Neural crest cell (in vitro differentiated cells): ENCODE measurements at places on chromosomes 3 and 15. TPM values are rescaled to one million over a fixed set of nuclear protein-coding genes. Genes with fewer than 3 reads are reported as not detected.

- no peak for DNase-seq
Observed at GRCh38 chr3:171011109-171011872, 15.2 kb downstream of the SLC2A2 start.

GRCh38 chr3:45929042-45929679 lies 14.1 kb upstream of the CXCR6 start:
- peak; percentile 44 for DNase-seq

- DNase-seq, result no peak
Observed at GRCh38 chr3:80696280-80696679, 928.5 kb upstream of the ROBO1 start.

DNA sequence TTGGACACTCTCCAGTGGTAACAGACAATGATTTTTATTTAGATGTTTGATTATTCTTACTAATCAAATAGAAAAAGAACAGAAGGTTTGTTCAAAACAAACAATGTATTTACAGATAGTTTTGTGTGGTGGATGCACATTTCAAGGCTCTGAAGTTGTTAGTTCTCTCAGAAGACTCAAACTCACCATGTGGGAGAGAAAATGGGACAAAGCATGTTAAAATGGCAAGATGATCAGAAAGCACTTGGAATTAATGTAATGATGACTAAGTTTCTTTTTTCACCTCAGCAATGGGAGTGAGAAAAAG lies 450.5 kb upstream of the KCNMB2 start:
- no peak for DNase-seq

DNA sequence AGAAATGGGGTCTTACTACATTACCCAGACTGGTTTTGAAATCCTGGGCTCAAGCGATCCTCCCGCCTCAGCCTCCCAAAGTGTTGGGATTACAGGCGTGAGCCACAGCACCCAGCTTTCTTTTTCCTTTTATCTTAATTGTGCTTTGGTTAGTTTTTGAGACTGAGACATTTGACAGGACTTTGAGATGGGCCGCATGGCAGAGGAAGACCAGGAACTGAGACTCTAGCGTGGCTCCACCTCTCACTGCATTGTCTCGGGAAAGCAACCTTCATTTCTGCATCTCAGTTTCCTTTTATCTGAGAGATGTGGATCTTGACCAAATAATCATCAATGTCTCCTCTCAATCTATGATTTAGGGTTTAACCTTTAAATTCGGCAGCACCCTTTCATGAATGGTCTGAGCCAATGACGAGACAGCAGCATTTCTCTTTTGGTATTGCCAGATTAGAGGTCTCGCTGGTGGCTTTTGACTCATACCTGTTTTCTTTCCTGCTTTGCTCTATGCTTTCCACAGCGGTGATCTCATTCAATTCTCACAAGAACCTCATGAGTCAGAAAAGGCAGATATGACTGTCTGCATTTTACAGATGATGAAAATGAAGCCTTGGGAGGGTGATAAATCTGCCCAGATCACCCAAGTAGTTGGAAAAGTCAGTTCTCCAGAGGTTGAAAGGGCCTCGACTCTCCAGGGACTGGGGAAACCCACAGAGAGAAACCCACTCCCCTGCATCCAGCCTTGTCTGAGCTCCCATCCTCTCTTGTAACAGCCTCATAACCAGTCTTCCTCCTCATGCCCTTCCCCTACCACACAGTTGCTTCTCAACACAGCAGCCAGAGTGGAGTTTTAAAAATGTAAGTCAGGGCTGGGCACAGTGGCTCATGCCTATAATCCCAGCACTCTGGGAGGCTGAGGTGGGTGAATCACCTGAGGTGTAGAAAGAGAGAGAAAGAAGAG lies 84.8 kb upstream of the FOXB1 start:
- DNase-seq, result no peak

DNA sequence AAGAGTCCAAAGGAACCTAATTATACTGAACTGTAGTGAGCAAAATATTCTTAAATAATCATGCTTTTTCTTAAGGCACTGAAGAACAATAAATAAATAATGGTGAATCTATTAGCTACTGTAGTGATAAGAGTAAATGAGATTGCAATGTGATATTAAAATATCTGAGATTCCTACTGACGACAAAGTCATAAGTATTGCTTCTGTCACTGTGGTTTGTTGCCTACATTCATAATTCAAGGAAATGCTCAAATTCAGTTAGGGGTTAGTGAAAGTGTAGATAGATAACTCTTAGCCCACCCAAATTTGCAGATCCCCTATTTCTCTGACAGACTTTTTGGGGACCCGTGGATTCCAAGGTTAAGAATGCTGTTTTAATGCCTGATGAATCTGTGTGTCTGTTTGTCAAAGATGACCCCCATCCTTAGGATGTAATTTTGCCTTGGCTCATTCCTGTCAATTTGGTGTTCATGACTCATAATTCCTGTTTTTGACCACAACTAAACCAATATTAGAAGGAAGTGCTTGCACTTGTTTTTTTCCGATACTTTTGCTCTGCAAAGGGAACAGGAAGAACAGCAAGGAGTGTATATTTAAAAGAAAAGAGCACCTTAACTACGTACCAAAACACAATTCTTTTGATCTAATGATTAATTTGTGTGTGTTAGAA lies 86.7 kb downstream of the MAGI1 start:
- DNase-seq, result no peak

The NR2F2 gene
- 147 and 150 TPM in 2 replicates for total RNA-seq

The ALPK3 gene
- total RNA-seq, result 3.3 and 4.4 TPM in 2 replicates

The PFKFB4 gene
- total RNA-seq, result 19.2 and 20.4 TPM in 2 replicates
